ENCODE measurements at places on chromosomes 16 and 17.

DNA sequence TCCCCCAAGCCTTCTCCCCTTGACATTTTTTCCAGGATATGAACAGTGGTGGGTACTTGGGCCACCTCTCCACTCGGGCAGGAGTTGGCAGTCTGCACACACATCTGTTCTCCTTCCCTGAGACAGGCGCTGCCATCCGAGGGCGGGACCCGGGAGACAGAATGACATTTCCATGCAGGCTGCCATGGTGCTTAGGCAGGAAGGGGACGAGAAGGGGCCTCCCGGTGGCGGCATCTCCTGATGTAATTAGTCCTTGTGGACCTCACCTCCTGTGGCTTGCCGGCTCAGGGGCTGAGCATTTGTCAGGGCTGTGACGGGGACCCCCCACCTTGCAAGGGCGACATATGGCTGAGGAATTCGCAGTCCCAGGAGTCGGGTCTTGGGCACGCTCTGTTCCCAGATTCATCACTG is 197.2 kb downstream of the FOXL1 start:
- DNase-seq: no peak

DNA sequence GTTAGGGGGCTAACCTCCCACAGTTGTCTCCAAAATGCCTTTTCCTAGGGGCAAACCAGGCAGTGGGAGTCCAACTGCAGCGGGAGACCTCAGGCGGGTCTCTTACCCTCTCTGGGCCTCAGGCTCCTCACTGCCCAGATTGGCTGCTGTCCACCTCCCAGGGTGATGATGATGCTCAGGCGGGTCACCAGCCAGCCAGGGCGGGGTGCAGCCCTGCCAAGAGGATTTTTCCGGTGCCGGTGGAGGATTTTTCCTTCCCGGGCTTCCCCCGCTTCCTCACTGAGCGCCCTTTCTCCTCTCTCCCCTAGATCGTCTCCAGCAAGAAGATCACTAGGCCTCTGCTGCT is 22.8 kb downstream of the CPNE2 start:
- no peak for DNase-seq

GRCh38 chr16:82313754-82314153 is 143.7 kb upstream of the MPHOSPH6 start:
- DNase-seq: no peak

DNA sequence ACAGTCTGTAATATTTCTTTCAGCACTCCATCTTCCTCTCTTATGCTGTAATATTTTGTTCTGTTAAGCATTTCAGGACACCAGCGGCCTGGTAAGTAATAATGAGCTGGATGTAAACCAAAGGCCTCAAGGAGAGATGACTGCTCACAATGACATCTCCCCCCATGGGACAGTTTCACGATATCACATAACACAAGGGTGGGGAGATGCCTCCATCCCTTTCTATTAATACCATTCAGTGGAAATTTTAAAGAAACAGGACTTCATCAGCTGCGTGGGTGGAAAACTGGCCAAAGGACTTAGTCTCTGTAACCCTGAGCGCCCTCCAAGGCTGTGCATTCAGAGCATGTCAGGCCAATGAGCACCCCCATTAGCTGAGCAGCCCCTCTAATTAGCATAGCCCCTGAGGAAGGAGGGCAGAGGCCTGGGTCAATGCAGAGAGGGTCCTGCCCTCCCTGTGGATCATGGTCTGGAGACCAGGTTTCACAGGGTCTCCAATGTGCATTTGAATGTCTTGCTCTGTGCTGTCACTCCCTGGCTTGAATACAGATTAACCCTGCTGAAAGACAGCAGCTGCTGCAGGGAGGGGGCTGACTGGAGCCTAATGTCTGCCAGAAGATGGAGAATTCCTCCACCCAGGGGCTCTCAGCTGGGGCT is 156.4 kb downstream of the HS3ST2 start:
- no peak for DNase-seq

DNA sequence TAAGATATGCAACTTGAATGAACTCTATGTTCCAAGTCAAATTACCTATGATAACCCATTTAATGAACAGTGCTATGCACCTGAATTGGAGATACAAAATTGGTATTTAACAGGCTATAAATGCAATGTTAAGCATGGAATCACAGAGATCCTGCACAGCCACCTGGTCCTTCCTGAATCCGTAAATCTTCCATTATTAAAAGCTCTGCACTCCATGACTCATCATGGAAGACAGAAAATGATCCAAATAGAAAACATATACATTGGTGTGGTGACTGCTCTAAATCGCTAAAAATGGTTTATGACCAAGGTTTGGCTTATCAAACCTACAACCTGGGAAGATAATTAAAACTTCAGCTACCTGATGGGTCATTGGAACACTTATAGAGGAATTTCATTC is 45.3 kb downstream of the GLG1 start:
- no peak for DNase-seq

GRCh38 chr16:76784530-76784929 is 406.5 kb upstream of the MON1B start:
- DNase-seq: no peak

GRCh38 chr16:30665155-30665829 is 7.1 kb downstream of the FBRS start:
- DNase-seq: no peak

DNA sequence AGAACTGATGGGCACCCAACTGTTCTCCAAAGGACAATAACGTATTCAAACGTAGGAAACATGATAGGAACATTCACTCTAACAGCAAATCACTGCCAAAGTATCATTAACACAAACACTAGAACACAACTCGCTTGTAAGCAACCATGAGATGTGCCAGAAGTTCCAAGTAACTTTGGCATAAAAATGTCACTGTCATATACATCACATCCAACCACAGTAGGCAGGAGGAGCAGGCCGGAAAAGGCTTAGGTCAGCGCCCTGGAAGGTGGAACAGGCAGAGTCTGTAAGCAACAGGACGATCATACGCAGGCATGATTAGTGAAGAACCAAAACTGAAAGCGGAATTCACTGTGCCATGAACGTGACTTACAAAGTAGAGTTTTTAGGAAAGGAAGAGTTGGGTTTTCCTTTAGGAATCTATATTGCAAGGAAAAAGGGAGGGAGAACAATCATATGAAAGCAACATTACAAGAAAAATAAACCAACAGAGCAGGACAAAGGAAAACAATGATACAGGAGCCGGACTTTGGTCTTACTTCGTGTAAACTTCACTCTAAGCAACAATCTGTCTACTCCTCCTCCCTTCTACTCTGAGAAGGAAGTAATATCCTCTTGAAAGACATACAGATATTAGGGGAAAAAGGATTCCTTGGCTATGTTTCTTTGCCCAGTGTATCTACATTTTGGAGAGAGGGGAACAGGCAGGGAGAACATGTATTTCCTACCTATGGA is 52.3 kb downstream of the YWHAE start:
- DNase-seq: no peak

- no peak for DNase-seq
Measured at GRCh38 chr16:72689851-72690250, 358.1 kb downstream of the ZFHX3 start.

DNA sequence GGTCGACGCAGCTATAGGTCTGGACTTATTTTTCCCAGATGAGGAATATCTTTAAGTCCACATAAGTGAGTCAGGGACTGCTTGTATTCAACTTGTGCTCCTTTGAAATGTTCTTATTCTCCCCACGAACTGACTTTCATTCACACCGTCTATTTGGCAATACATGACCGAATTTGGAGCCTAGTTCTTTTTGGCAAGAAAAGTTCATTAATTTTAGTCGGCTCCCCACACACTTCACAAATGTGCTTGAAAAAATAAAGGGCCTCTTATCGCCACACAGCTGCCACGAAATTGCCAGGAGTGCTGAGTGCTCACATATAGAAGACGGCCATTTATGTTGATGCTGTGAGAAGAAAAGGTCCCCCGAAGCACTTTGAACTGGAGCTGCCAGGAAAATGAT is 152.6 kb downstream of the PRKCA start:
- DNase-seq: no peak

DNA sequence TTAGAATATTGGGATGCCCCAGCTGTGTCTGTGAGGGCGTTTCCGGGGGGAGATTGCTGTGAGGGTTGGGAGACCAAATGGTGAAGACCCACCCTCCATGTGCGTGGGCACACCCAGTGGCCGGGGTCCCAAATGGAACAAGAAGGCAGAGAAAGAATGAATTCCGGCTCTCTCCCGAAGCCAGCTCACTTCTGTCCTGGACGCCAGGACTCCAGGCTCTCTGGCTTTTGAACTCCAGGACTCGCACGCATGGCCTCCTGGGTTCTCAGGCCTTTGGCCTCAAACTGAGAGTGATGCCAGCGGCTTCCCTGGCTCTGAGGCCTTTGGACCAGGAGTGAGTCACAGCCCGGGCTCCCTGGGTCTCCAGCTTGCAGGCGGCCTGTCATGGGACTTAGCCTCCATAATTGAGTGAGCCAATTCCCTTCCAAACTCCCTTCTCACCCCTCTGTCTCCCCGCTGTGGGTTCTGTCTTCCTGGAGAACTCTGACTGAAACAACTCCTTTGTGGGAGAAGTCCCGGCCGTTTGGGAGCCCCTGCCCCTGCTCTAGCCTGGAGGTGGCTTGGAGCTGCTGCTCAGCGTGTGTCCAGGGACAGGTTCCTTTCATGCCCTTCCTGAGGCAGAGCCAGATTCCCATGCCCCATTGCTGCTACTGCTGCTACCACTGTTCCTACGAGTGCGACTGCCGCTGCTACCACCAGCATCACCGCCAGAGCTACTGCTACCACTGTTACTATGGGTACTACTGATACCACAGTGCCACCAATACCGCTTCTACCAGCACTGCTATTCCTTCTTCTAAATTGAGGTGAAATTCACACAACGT is 49.8 kb upstream of the CBX4 start:
- DNase-seq: no peak

GRCh38 chr16:73949574-73950320 is 346.9 kb upstream of the PSMD7 start:
- DNase-seq: no peak

GRCh38 chr16:81629896-81630634 is 149.0 kb upstream of the PLCG2 start:
- DNase-seq: no peak
